ENCODE measurements at places on chromosomes 16 and 17.

DNA sequence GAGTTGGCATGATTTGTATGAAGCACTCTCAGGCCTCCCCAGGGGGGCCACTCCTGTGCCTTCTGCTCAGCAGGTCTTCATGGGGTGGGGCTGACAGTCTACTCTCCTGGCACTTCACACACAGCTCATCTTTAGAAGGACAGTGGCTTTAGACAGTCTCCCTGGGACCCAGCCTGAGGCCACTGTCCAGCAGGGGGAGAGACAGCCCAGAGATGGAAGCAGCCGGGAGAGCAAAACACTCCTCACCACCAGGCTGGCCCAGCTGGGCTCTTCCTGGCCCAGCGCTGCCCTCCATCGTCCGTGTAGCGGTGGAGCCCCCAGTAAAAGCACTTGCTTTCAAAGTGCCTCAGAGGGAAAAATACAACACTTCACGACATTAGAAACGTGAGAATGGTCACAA, 62.0 kb upstream of the CRHR1 start:
- no peak for DNase-seq

DNA sequence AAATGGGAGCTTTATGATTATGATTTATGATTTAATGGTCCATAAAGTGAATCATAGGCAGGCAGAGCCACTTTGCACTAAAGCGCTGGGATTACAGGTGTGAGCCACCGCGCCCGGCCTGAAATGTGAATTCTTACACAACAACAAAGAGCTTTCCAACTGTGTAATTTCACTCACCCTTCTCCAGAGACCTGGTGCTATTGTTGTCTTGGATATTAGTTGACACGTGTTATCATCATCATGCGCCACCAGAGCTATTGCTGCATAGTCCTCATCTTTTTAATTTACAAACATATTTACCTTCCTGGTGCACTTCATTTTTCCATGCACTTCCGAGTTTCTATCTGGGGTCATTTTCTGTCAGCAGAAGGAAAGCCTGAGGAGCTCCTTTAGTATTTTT, 4.8 kb upstream of the UTS2R start:
- DNase-seq: no peak

- no peak for DNase-seq
Observed at GRCh38 chr17:9389111-9389527, 186.5 kb downstream of the STX8 start.

- no peak for DNase-seq
Observed at GRCh38 chr16:47778106-47778801, 317.1 kb downstream of the PHKB start.

DNA sequence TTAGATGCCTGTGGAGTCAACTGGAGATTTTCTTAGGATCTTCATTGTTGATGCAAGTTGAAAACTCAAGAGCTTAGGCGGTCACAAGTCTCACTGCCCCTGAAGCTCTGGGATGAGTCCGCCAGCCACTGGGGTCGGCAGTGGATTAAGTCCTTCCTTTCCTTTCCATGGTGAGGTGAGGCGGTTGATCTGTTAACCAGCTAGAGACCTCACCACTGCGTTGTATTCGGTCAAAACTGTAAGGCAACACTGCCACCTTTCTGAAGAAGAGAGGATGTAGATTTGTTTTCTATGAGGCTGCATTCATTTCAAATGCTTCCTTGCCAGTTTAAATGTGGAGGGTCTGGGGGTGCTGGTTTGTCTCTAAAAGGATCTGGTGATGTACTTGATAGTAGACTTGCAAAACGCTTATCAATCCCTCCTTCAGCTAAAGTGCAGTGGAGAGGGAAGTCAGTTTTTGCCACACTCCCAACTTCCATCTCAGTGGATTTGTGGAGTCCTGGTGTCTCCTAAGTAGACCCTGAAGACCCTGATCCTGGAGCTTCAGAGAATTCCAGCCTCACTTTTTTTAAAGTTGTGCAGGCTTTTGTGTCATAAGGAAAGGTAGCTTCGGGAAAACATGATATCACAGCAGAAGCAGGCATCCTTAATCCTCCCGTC, 1.7 kb downstream of the MYOCD start:
- no peak for DNase-seq

DNA sequence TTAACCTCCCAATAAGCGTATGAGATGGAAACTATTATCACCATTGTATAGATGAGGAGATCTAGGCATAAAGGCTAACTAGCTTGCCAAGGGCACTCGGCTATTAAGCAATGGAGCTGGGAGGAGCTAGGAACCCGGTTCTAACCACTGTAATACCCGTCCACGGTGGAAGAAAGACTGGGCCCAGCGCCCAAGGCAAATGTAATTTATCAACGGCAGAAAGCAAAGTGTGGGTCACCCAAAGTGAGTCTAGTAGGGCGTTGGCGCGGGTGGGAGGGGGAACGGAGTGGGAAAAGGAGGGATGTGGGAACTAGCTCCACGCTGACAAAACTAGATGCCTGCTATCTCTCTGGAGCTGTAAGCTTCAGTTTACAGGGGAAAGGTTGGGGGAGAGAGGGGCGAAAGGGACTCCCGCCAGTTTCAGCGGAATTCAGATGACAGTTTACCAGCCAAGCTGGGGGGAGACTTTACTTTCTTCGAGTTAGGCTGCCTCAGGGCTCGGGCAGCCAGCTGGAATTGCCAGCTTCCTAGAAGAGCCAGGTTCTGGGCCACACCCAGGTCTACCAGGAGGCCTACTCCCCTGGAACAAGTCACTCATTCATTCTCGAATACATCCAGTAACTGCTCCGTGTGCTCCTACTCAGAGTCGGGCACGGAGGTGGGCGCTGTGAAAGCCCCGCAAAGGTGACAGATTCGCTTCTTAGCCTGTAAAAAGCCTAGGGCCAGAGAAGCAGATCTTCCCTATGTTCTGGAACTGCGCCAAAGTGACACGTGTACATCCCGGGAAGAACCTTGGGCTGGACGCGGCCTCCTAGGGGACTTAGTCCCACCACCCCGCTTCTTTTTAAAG, 837 bp downstream of the LRRC59 start:
- peak; percentile 26 for DNase-seq

DNA sequence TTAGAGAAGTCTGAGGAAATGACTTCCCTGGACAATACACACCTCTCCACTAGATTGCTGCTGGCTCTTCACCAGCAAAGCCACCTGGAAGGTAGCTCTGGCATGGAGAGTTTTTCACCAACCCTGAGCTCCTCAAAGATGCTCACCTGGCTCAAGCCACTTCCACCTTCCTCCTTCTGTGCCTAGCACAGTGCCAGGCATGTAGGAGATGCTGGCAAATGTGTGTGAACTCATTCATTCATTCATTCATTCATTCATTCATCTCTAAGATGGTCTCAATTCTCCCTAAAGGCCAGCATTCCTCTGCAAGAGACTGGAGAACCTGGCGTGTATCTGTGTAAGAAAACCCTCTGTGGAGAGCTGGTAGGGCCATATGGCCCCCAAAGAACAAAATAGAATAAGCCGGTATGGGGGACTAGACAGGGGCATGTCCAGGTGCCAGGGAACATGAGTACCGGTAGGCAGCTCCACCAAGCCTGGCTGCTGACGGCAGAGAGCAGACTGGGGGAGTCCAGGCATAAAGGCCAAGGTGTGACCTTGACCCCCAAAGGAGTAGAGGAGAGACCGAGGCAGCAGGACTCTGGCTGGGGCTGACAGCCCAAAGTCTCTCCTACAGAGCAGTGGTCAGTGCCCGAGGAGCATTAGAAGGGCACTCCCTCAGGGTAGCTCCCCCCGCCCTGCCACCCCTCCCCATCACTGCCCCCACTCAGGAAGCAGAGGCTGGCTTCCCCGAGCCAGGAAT, 132.2 kb upstream of the TNRC6C start:
- DNase-seq: no peak

DNA sequence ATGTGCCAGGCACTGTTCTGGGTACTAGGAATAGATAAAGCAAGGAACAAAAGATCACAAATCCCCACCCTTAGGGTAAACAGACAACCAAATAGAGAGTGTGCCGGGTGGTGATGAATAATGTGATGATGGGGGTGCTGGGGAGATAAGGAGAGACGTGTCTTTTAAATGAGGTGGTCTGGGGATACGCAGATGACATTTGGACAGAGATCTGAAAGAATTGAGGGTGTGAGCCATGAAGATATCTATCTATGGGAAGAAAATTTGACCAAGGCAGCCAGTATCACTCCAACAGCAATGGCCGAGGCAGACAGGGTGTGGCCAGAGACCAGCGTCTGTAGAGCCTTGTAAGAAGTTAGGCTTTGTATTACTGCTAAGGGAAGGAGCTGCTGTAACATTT, 165.3 kb downstream of the MRTFB start:
- DNase-seq: no peak

GRCh38 chr16:55539049-55539448, 27.4 kb upstream of the CAPNS2 start:
- no peak for DNase-seq

GRCh38 chr17:41354536-41354935, 3.9 kb upstream of the KRT33A start:
- DNase-seq: no peak

DNA sequence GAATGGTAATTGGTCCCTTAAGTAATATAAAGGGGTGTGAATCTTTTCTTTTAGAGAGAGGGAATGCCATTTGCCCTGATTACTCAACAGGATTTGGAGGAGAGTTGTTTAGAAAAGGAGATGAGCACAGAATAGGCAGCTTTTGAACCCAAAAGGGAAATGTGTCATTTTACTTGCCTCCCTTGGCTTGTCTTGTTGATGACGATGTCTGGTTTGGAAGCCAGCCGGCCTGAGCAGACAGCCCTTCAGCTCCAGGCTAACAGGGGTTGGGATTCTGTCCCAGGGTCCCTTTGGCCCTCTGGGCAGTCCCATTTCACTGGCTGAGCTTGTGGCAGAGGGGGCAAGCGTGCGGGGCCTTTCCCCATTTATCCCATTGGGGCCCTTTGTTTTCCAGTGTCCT, 22.3 kb upstream of the PRKAR1A start:
- DNase-seq: no peak

GRCh38 chr16:85944572-85945423, 45.8 kb downstream of the IRF8 start:
- no peak for DNase-seq

DNA sequence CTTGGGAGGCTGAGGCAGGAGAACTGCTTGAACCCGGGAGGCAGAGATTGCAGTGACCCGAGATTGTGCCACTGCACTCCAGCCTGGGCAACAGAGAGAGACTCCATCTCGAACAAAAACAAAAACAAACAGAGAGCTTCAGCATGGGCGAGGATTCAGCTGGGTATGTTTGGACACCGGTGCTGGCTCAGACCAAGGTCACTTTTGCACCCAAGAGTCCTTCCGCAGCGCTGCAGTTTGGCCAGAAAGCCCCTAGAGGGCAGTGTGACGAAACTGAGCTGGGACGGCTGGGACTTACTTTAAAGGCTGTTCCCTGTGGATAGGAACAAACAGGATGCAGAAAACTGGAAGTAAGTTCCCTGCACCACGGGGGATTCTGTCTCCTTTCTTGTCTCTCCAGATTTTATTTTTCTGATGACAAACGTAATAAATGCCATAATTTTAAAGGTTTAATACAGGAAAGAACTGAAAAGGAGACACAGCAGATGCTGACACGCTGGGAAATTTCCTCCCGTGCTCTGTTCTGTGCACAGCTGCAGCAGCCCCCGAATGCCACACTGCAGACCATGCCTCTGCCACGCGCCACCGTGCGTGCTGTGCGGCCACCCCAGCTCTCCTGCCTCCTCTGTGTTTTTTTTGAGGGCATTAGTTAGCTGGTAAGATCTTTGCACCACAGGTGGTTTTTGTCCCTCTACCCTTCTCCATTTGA, 25.2 kb upstream of the USP36 start:
- peak; percentile 70 for DNase-seq

GRCh38 chr17:14777291-14777690, 476.4 kb downstream of the HS3ST3B1 start:
- DNase-seq: no peak
